Muscle of arm (tissue), 14 donors: ENCODE measurements at places on chromosomes 13 and 19.

GRCh38 chr19:38557205-38557799 is 60.5 kb downstream of the MAP4K1 start:
- no peak for DNase-seq

- no peak for DNase-seq
Observed at GRCh38 chr13:76027131-76027530, 391.0 kb downstream of the LMO7 start.

- DNase-seq: no peak
Observed at GRCh38 chr19:42249149-42249750, 5.7 kb downstream of the ERF start.

DNA sequence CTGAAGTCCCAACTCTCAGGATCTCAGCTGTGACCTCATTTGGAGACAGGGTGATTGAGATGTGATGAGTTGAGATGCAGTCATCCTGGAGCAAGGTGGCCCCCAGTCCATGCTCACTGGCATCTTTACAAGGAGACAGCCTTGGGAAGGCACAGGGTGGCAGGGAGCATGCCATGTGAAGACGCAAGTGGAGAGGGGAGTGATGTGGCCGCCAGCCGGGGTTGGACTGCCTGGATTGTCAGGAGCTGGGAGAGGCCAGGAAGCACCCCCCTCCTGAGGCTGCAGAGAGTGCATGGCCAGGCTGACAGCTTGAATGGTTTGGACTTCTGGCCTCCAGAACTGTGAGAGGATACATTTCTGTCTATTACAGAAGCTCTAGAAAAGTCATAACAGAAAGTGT is 194.4 kb downstream of the UQCRFS1 start:
- no peak for DNase-seq
